ENCODE measurements at places on chromosomes 7 and 10.

- DNase-seq, result no peak
These were observed 67.4 kb upstream of the SLC35G1 start for GRCh38 chr10:93826355-93826754.

- no peak for DNase-seq
These were observed 25.0 kb upstream of the LOXL4 start for GRCh38 chr10:98292971-98293370.

DNA sequence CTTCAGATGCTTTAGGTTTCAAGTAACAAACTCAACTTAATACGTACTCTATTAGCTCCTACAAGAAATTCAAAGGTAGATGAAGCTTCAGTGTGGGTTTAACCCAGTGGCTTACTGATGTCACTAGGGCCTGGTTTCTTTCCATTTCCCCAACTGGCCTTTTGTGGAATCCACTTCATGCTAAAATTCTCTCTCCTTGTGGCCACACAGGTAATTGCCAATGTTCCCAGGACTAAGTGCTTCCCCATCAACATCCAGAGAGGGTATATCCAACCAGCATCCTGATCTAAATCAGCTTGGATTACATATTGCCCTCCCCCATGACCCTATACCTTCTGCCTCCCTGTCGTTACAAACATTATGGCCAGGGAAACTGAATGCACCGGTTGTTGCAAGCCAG, 10.7 kb downstream of the FBXL13 start:
- DNase-seq, result no peak

DNA sequence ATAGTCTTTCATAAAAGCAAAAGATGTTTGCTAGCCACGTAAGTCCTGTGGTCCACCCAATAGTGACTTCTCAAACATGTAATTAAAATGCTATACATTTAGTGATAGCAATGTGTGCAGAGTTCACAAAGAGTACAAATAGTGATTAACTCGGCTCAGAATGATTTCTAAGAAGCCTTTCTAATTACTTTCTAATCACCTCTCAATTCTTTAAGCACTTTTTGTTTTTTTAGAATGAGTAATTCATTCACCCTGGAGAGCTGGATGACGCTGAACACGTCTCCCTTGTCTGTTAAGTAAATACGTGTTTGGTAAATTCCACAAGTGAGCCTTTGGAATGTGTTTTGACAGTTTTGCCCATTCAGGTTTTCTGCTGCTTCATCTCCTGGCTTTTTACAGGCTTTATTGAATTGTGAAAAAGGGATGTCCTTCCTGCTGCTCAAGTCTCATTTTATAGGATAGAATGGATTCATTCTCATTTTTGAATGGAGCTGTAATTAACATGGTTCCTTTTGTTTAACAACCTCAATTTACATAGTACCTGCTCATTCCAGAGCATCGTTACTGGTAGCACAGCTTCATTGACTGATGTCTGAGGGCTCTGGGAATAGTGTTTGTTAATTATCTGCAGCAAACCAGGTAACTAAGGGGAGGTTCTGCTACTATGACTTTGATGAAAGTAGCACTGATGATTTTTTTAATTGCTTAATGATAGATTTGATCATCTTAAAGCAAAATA, 212.1 kb downstream of the VTI1A start:
- DNase-seq, result no peak

DNA sequence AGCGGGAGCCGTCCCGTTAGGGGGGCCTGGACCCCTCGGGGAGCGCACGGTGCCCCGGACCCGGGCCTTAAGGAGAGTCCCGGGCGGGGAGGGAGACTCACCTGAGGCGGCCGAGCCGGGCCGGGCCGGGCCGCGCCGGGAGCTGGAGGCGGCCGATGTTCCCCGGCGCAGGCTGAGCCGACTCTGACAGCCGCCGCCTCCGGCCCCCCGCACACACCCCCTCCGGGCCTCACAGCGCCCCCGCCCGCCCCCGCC, at the start of gene ACHE:
Gene ACHE, minus strand, starts transcription at position 188 of the 255 bp plus-strand sequence. CDS start 1,656 bp downstream, outside the sequence.
- DNase-seq, result no peak

DNA sequence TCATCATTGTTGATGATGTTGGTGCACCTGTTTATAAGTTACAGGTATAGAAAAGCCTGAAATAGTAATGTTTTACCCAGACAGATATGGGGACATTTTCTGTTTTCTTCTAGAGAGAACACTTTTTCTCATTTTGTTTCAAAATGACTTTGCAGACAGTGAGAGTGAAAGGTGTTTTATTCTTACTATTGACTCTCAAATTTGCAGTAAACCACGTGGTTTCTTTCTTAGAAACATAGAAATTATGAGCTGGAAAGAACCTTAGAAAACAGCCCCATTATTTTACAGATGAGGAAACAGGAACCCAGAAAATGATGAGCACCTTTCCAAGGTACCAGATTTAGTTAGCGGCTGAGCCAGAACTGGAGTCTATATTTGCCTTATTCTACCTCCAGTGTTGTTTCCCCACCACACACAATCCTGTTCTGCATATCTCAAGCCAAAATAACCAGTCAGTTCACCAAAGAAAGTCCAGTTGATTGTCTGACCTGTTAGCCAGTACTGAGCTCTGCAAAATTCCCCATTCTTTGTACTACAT, 138.9 kb upstream of the AHR start:
- no peak for DNase-seq

DNA sequence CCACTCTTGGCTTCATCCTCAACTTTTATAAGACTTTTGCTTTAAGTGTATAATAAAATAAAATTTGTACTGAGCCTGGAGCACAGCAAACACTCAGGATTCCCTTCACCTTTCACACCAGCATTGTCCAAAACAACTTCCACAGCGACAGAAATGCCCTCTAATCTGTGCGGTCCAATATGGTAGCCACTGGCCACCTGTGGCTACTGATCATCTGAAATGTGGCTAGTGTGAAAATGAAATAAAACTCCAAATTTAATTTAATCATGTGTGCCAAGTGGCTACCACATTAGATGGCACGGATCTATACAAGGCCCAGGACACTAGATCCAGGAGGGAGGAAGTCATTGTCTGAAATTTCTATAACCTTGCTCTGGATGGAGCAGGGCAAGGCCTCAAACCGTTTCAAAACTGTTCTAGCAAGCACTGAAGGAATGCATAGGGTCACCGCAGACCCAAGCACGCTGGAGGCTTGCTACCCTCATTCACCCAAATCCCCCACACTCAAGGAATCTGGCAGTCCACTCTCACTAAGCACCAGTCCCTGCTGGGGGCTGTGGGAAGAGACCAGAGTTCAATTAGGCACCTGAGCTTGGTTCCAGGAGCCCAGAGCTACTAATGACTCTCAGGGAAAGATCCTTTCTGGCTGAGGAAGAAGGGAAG, 6.3 kb upstream of the MYO1G start:
- DNase-seq, result no peak

- DNase-seq, result no peak
These were observed 313.3 kb downstream of the TYW1 start for GRCh38 chr7:67309764-67310549.
